Left renal cortex interstitium (tissue), 4 donors: ENCODE measurements at places on chromosomes 1 and 21. TPM values are rescaled to one million over a fixed set of nuclear protein-coding genes. Genes with fewer than 3 reads are reported as not detected.
A peak's percentile ranks its signal among the peaks of the same experiment; 100 is the strongest.

GRCh38 chr1:7335224-7335879 is 435.7 kb upstream of the VAMP3 start:
- no peak for DNase-seq

GRCh38 chr1:2130156-2130555 is 64.4 kb downstream of the FAAP20 start:
- no peak for DNase-seq

DNA sequence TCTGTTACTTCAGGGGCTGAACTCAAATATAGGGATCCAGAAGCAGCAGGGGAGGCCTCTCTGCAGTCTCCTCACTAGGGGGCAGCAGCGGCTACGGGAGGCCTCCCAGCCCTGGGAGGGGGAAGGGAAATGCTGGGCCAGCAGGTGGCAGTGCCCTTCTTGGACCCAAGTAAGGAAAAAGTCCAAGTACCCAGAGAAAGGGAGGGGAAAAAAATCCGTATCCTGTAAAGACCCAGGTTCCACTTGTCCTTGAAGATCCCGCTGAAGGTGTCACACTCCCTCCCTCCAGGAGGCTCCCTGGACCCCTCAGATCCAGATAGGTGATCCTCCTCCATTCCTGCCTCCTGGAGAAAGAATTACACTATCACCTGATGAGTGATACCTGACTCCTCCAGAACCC is 14.1 kb upstream of the NUAK2 start:
- DNase-seq = peak; percentile 76

DNA sequence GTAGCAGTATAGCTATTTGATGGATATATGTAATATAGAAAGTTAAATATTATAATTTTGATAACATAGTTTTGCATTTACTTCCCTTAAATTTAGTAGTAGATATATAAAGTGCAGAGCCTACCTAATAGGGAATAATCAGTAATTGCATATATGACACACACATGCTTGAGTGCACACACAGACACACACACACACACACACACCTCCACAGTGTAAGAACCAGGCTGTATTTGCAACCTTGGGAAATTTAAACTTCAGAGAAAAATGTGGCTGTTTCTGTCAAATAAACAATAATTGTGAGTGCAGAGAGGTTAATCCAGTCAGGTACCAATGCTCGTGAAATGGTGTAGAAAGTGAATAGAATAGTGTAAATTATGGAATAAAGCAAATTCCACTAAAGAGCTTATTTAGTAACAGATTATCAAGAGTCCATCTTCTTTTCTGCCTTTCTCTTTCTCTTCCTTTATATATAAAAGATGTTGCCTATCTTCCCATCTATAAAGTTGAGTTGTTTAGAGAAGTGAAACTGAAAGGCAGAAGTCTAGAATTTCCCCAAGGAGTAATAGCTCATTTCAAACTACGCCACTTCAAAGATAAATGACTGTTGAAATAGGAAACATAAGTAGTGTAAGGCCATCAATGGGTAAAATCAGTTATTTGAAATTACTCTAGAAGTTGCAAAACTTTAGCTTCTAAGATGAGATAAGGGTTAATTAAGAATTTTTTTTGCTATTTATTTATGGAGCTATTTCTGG is 273.7 kb downstream of the SRGAP2C start:
- DNase-seq = no peak

DNA sequence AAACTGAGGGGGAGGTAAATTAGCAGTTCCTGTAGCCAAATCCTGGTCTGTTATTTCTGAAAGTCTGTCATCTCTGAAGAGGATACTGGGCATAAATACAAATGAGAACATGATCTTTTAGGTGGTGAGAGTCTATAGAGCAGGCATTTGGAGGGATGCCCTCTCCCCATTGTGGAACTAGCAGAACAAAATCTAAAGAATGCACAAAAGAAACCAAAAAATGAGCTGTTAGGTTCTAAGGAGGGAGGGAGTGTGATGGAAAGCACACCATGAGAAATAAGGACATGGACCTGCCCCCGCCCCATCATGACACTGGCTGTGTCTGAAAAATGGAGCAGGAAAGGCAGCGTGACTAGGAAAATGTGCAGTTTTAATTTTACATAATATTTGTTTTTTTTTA is 262.0 kb downstream of the KIF26B start:
- no peak for DNase-seq

- DNase-seq = no peak
These were observed 16.4 kb downstream of the RNU5D-1 start for GRCh38 chr1:44714532-44714931.

DNA sequence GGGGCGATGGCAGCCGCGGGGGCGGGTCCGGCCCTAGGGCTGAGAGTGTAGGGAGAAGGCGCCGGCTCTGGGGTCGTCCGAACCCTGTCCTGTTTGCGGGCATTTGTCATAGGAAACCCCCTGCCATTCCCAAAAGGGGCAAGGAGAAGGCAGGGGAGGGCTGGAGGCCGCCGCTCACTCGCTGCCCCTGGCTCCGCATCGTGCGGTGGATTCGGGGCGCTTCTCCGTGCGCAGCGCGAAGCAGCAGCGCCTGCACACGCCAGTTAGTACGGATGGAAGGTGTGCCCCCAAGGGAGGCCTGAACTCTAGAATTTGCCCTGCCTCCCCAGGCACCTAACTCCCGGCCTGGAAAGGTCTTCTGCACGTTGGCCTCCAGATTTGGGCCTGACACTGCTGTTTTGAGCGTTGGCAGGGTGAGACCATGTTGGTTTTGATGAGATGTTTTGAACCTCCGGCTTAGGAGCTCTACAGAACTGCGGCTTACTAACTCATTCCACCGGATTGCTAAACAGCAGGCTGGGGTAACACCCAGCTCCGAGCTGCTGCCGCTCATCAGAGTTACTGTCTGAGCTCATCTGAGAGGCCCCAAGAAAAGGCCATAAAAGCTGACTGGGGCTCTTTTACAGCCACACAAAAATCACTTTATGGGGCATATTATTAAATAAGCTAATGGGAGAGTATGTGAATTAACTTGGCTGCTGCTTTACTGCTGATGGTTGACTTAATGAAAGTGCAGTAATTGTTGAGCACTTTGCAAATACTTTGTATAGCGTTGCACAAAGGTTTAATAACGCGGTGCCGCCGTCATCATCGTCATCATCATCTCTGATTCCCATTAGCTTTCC is 987 bp downstream of the GPR137B start:
- no peak for DNase-seq

DNA sequence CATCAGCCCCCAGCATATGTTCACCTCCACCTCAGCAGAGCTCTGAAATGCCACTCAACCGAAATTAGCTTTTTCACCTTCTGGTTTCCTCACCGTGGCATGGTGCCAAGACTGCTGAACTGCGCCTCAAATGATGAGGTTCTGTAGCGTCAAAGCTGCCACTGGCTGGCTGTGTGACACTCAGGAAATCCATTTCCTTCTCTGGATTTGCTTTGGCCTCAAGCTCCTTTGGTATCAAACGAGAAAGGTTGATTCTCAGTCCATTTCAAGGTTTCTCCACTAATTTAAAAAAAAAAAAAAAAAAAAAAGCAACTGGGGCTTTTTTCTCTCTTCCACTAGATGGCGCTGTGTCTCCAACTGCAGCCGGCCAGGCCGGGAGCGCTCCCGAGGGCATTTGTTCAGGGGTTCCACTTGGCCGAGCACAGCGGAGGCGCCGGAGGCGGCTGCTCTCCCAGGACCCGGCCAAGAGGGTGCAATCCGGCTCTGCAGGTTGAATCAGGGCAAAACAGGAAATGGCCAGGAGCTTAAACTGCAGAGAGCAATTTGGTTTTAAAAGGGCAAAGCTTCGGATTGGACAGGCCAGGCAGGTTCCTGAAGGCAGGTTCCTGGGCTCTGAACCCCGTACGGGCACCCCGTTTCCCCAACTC is 26.5 kb upstream of the PLA2G2C start:
- peak; percentile 67 for DNase-seq

GRCh38 chr1:58929671-58930325 is 146.0 kb upstream of the JUN start:
- DNase-seq = no peak

GRCh38 chr1:7516341-7516740 is 254.8 kb upstream of the VAMP3 start:
- no peak for DNase-seq

DNA sequence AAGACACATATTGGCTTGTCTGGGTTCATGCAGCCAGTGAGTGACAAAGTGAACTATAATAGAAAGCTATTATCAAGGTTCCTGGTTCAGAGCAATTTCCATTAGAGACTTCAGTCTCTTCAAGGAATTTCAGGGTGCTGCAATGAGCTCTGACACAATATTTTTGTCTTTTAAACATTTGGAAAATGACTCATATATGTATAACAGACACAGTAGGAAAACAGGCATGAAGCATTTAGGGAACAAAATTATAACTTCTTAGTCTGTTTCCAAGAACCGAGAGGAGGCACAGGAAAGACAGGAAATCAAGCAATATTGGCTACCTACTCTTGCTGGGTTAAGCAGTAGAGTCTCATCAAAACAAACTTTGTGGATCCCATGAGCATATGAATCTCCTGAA is 170.4 kb downstream of the PTPRC start:
- DNase-seq = no peak

DNA sequence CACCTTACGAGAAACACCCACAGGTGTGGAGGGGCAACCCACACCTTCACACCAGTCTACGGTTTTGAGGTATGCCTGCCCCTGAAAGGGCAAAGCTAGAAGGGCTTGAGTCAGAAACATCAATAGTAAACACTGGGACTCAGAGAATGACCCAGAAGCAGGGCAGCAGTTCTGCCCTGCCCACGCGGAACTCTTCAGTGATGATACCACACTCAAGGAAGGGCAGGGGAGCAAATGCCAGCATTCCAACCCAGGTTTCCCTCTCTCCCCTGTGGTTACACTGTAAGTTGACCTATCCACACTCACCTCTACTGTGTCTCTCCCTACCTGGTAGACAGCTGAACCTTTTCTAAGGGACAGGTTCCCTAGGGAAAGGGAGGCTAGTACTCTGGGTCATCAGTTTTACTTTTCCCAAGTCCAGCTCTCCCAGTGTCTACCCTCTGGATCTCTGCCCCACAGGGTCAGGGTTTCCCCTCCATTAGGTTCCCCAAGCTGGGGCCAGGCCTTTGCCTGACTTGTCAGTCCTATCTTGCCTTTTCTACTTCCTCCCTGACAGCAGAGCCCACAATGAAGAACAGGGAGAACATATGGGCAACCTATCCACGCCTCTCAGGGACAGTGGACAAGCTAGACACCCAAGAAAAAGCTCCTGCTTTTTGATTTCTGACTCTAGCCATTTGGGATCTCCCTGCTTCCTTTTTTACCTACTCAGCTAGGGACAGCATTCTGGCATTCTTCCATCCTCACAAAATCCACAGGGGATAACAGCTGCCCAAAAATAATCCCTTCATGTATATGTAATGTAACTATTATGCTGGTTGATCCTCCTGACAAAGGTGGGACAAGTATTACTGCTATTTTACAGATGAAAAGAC is 3.0 kb downstream of the F11R start:
- DNase-seq = no peak

DNA sequence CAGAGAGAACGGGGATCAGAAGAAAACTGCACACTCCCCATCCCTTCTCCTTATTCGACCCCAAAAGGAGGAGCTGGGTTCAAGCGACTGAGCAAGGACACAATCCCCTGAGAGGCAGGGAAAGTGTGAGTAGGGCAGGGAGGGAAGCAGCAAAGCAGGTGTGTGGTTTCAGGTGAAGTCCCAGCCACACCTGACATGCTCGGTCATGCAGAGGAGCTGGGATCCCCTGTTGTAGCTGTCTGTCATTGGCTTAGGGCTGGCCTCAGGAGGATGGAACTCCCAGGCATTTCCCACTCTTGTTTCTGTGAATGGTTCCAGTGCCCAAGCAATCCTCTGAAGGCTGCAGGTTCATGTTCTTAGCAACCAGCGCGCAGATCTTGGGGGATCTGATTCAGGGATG is 150.7 kb downstream of the DSCAM start:
- no peak for DNase-seq

CADM3 gene
- polyA plus RNA-seq = 0.57 TPM

PGLYRP3 gene
- polyA plus RNA-seq = not detected

MMP23B gene
- 16.0 TPM for polyA plus RNA-seq

SYNC gene
- polyA plus RNA-seq = 1.6 TPM

OR2T2 gene
- not detected for polyA plus RNA-seq
